ENCODE measurements at places on chromosomes 2 and 18.

- no peak for DNase-seq
Observed at GRCh38 chr2:148006249-148007007, 14.1 kb downstream of the ORC4 start.

DNA sequence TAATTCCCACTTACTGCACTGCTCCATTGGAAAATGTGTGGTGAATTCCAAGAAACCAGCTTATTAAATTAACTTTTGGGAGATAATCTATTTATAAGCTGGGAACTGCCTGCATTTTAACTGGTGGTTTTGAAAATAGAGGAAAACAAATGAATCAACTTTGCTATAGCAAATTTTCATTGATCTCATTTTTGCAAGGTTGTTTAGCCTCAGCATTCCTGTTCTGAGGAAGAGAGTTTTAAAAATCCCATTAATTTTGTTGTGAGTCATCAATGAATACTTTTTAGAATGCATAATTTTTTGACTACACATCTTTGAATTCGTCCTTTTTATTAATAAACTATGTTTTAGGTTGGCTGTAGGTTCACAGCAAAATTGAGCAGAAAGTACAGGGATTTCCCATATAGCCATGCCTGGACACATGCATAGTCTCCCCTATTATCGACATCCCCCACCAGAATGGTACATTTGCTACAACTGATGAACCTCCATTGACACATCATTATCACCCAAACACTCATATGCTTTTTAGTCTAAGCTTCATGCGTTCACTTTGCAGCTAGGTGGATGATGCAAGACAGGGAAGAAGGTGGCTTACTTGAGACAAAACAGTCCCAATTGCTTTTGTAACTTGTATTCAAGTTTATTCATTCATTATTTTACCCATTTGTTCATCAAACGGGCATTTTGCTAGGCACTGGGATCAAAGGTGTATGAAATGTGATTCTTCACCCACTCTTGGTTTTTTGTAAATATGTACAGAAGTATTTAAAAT is 106.9 kb downstream of the ZNF521 start:
- DNase-seq, result no peak

DNA sequence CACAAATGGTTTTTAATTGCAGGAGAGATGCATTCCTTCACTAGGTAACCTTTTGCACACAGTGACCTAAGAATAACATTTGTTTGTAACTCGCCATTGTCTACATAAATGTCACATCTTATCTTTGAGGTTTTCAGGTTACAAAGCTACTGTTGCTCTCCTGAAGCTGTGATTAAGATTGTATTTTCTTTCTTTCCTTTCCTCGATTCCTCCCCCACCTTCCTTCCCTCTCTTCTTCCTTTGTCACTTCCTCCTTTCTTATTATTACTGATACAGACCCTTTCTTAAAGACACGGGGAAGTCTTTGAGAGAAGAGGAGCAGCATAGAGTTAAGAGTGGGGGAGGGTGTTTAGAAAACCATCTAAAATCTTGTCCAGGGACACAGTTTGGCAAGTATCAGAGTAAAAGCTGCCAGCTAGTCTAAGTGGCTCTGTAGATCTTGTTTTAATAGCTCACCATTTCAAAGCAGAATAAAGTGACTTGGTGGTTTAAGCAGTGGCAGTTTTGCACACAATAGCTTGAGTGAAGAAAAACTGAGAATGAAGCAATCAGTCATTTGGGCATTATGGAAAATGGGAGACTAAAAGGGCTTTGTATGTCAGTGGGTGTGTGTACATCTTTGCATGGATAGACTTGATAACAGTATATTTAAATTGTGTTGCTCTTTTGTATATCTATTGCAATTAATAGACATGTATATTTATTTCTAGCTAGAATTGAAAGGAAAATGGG is 10.9 kb downstream of the CERS6 start:
- no peak for DNase-seq

- no peak for DNase-seq
Observed at GRCh38 chr2:229734410-229734809, 20.1 kb upstream of the DNER start.

DNA sequence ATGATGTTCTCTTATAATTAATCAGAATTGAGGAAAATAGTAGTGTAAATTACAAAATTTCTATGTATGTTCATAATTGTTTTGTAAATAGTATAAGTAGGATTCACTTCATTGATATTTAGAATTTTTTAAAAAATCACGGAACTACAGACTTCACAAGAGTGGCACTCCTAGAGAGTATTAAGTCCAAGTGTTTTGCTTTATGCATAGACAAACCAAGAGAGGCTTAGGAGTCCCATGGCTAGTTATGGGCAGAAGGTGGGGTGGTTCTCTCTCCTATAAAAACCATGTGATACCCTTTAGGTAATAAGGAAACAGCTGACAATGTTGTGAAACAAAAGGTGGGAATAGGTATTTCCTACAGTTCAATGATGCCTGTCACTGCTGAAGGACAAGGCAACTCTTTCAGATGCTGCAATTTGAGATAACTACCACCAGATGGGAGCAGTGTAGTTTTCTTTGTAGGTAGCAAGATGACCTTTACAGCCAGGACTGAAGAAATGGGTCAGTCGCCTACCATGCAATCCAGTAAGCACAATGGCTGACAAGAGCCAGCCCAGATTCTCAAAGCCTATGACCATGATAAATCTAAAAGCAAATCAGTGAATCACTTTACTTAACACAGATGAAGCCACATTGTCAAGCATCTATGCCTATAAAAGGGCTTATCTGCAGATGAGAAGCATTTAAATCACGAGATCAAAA is 83.9 kb downstream of the AAK1 start:
- no peak for DNase-seq

- DNase-seq, result no peak
Observed at GRCh38 chr2:141271346-141271745, 859.5 kb downstream of the LRP1B start.

DNA sequence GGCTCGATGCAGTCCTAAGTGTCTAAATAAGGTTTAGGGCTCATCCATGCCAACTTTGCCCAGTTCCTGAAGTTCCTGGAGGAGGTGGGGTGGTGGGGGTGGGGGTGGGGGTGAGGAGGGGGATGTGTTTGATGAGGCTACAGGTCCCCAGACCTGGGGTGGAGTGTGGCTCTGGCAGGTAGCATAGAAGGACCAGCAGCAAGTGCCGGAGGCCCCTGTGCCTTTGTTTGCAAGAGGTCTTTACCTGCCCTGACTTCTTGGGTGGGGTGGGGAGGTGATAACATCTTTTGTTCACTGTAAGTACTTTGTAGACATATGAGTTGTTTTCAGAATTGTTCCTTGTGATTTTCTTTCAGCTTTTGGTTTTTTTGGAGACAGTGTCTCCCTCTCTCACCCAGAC is 10.0 kb downstream of the SH3BP4 start:
- DNase-seq, result no peak

- no peak for DNase-seq
Observed at GRCh38 chr2:225019105-225019504, 23.2 kb downstream of the DOCK10 start.

DNA sequence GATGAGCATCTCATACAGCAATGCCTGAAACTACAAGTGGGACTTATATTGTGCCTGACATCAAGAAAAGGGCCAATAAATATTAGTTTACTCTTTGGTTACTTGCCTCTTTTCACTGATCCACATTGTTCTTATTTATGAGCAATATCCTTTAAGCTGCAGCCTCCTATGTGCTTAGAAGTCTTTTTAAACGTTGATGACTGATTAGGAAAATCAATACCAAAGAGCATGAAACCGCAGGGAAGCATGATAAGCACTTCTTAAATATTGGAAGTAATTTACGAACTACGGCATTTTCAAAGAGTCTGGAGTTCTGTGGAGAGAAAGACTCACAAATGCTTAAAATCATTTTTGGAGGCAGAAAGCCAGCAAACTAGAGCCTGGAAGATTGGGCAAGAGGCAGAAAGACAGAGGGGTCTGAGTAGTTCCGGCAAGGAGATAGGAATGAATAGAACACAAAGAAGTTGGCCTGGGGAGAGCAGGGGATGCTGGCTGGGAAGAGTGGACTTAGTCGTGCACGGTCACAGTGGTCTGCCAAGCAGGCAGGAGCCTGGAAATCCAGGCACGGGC is 122.6 kb upstream of the NOSTRIN start:
- no peak for DNase-seq

- no peak for DNase-seq
Observed at GRCh38 chr2:148978706-148979105, 59.8 kb upstream of the LYPD6B start.

GRCh38 chr2:98234776-98235175 is 111.5 kb upstream of the CNGA3 start:
- DNase-seq, result no peak

- DNase-seq, result no peak
Observed at GRCh38 chr2:54372361-54372760, 83.8 kb upstream of the SPTBN1 start.

DNA sequence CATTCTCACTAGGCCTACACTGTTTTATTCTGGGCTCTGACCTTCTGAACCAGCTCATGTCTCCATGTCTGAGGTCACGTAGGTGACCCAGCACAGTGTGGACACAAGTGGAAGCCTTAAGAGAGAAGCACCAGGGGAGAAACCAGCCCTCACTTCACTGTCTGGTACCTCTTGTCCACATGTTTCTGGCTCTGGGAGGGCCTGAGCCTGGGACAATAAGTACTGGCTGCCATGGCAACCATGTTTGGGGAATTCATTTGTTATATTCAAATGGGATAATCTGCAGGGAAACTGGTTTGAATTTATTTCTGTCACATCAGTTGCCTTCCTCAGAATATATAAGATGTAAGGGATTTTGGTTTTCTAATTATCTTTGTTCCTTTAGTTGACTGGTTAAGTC is 23.3 kb downstream of the MYO3B start:
- DNase-seq, result no peak

DNA sequence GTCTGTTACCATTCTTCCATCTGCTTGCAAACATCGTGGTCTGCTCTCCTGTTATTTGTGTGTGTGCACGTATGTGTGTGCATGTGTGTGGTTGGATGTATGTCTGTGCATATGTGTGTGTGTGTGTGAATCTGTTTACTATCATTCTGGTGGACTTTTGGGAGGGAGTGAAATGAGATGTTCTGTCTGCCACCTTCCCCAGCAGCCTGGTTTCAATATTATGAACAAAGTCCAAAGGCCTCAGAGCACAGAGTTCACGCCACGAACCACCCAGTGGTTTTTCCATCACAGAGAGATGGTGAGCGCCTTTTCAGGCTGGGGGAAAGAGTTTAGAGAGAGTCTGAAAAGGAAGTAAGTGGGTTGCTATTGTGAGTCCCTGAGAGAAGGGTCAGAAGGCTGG is 67.1 kb upstream of the YWHAQ start:
- DNase-seq, result no peak

- no peak for DNase-seq
Observed at GRCh38 chr2:170930131-170930990, 1.3 kb downstream of the GORASP2 start.

DNA sequence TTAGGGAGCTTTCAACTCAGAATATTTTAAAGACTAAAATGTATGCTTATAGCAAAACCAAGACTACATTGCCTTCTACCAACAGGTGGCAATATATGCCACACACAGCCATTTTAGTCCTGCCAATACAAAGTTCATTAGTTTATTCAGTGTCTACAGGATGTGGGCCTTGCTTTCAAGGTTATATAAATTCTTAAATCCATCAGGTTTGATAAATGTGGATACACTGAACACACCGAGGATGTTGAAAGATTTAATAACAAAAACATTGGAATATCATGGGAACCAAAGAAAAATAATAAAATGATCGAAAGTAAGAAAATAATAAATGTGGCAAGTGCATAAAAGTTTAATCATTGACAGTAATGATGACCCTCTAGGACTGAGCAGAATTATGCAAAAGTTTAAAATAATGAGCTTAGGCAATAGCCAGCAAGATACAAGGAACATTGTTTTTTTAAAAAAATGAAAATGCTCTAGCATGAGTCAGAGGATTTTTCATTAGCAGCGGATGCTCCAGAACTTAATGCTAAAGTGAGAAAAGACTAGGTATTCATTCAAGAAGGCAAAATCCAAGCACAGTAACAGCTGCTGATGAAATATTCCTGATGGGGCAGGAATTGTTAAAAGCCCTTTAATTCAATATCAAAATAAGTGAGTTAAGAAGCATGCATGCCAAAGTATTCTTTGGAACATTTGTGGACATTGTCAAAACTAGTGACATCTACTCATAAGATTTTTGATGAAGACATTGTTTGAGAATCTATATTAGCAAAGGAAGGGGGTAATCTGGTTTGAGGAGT is 14.2 kb downstream of the SCN9A start:
- no peak for DNase-seq

GRCh38 chr2:28750316-28751251 is 1.0 kb upstream of the PPP1CB start:
- no peak for DNase-seq

GRCh38 chr2:28084564-28084963 is 194.0 kb downstream of the BABAM2 start:
- no peak for DNase-seq

DNA sequence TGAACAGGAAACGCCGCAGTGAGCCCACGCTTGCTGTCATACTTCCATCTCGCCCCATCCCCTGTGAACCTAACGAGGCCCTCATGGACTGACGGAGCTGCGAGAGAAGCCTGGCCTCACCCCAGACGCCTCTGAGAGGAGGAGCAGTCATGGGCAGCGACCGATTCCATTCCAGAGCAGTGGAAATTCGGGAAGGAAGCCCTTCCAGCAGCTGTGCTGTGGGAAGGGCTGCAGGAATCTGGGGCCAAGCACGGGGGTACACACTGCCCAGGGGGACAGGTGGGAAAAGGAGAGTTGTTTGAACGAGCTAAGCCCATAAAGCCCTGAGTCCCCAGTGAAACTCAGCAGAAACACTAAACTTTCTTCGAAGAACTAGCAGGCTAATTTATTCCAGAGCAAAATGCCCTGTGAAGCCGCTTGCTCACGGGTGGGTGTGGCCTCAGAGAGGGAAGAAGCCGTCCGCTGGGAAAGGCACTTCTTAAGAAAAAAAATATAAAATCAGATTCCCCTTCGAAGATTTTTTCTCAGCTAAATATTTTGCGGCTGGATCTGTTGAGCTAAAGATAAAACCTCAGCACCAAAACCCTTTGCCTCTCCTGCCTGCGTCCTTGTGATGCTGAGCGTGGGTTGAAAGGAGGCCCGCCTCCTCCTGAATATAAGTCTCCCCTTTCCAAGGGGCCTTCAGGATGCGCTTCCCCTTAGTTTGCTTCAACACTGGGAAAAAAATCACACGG is 38.2 kb downstream of the ANKMY1 start:
- no peak for DNase-seq

DNA sequence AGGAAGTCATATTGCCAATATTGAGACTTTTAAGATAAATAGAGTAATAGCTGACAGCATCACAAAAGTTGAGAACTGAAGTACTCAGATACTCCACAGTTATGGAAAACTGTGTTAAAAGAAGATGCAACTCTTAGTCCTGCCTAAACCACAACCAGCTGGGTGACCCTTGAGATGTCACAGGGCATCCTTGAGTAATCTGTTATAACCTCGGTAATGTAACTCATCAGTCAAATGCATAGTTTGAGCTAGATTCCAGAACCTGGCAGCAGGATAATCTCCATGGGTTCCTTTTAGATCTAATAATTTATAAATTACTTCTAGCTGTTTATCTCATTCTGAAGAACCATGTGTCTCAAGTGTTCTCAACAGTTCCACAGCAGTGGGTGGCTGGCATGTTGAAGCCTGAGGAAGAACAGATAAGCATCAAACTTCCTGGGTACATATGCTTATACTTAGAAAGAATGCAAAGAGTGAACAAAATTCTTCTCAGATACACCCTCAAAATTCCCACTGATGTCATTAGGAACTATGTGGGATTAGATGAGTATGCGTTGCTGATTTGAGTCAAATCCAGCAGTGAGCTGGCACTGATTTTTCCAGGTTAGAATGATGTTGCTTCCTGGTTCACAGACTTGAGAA is 304.1 kb upstream of the ERBB4 start:
- DNase-seq, result no peak

GRCh38 chr2:196827356-196827755 is 18.2 kb upstream of the C2orf66 start:
- no peak for DNase-seq

All from esophagus squamous epithelium (tissue), 5 donors.